Activated naive CD4-positive, alpha-beta T cell treated with anti-CD3 and anti-CD28 coated beads, Interleukin-2, amount 50 U/mL, for 16 hours (primary cell): ENCODE measurements at places on chromosomes 7 and 10.

- no peak for DNase-seq
Observed at GRCh38 chr10:132245056-132245455, 58.3 kb downstream of the DPYSL4 start.

GRCh38 chr7:124106575-124106974 is 73.7 kb upstream of the TMEM229A start:
- DNase-seq, result no peak

DNA sequence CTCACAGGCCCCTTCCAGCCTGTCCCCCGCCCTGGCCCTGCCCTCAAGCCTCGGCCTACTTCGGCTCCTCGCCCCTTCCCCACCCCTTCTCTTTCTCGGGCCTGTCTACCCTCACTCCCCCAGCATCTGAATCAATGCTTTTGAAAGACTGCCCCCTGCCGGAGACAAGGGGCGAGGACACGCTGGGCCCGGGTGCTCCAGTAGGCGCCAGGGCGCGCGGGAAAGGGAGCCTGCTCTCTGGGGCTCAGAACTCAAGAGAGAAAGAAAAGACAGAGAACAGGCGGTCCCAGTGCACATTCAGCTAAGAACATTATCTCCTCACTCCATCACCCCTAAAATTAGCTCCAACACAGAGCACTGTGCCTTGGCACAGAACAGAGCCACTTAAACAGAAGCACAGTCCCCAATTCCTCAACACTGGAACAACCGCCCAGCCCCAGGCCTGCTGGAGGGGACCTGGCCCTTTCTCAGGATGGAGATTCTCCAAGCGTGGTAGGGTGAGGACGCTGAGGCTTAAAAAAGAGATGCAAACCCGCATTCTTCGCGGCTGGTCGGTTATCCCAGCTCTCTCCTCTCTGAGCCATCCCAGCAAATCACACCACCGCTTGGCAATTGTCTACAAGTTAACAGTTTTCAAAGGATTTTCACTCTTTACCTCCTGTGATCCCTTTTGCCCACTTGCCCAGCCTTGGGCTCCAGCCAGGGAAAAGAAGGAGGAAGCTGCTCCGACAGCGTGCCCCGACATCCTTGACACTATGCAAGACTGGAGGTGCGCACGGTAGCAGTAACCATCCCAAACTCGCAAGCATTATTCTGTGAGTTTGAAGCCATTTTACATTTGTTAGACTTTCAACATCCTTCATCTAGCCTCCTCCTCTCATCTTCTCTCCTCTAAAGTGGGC is 2.1 kb downstream of the GIGYF1 start:
- peak; percentile 83 for DNase-seq

DNA sequence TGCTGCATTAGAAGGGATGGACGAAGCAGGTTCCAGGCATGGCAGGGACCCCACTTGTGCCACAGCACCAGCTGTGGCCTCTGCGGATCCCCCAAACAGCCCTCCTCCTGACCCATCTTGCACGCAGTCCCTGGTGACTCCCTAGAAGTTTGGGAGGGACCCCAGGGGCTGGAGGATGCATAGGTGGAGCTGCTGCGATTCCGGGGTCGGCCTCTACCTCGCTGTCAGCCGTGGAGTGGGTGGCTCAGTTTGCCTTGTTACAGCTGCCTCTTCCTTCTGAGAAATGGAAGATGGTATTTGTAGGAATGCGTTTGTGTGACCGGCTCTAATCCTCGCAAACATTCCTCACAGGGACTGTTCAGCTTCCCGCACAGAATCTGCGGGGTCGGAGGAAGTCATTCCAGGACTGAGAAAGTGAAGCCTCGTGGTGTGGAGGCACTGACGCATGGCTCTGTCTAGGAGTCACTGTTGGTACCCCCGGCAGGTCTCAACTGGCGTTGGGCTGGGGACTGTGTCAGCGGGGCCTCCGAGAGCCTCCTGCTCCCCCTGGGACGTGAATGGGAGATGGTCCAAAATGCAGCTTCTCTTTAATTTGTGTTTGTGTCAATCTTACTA is 17.5 kb downstream of the PWWP2B start:
- DNase-seq, result no peak

DNA sequence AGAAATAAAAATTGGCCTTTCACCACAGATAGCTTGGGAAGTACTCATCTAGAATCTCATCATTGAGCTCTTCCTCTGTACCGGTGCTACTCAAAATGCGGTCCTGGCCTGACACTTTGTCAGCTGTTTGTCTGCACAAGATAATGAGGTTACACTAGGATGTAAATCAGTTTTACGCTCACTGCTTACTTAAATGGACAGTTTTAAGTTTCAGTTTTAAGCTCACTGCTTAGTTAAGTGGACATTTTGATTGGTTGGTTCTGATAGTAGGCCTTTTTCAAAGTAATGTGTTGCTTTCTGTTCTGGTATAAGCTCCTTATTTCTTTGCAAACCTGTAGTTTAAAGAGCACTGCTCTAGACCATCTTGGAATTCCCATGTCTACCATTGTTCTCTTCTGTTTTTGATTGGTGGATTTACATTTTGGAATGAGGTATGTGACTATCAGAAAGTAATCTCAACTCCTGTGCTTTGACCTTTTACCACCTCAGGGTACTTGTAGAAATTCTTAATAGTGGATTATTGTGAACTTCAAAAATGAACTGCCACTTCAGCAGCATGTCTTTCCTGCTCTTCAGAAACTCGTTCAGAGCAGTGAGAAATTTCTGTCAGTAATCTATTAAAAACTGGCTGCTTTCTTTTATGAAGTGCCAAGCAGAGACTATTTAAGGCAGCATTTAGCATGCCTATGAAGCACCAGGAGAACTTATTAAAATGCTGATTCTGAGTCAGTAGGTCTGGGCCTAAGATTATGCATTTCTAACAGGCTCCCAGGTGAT is 55.0 kb downstream of the C1GALT1 start:
- DNase-seq, result no peak

DNA sequence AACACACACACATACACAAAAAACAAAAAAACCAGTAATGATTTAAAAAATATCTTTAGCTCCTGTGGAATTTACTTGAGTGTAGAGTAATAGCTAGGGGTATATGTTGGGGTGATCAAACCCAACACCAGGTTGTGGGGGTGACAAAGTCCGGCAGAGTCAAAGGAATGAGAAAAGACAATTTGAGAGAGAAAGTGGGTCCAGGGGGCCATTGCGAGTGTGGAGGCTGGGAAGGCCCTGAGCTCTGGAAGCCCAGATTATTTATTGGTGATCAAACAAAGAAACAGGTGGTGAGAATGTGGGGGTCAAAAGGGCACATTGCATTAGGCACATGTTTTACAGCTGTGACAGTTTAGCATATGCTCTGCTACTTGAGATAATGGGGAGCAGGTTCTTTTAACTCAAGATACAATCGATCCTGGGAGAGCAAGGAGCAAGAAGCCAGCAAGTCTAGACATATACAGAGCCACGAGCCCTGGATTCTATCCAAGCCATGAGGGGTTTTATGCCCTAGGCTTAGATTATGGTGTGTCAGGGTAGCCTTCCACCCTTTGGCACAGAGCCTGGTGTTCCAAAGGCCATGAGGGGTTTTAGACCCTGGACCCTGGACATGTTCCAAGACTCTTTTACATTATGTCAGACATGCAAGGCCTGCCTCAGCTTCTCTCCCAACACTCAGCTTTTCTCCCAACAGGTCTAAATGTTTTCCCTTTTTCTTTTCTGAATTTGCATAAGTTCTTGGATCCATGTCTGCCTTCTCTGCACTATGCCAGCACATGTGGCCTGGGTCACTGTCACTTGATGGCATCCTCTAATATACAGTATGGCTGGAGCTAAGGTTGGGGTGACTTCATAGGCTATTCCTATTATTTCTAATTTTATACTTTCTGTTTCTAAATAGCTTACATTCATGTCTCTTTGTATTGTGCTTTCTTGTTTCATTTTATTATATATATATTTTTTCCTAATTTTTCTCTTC is 48.6 kb upstream of the MKI67 start:
- DNase-seq, result no peak

DNA sequence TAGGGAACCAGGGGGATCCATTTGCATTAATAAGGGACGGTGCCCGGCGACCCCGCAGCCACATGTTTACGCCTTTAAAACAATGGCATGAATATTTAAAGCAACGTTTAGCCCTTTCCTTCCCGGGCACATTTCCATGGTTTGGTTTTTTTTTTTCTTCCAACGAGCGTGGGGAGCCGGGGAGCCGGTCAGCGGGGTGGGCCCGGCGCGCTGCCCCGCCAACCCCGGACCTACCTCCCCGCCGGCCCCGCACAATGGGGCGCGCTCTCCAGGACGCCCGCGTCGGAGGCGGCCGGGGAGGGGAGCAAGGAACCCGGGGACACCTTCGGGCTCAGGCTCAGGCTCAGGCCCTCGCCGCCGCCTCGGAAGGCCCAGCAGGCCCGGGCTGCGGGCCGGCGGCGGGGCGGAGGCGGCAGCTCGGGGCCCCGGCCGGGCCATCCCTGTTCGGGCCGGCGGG is 1.0 kb downstream of the SEPHS1 start:
- DNase-seq, result no peak

- no peak for DNase-seq
Observed at GRCh38 chr10:110836706-110837105, 35.0 kb upstream of the PDCD4 start.

GRCh38 chr7:26179826-26180497 is 20.6 kb downstream of the HNRNPA2B1 start:
- no peak for DNase-seq
